ENCODE measurements at places on chromosomes 3 and 15.
A peak's percentile ranks its signal among the peaks of the same experiment; 100 is the strongest.

GRCh38 chr15:98772895-98773294 lies 124.6 kb downstream of the IGF1R start:
- no peak for DNase-seq

- no peak for DNase-seq
Measured at GRCh38 chr15:39819533-39819932, 36.9 kb upstream of the FSIP1 start.

- no peak for DNase-seq
Measured at GRCh38 chr3:65284961-65285360, 597.2 kb upstream of the ADAMTS9 start.

DNA sequence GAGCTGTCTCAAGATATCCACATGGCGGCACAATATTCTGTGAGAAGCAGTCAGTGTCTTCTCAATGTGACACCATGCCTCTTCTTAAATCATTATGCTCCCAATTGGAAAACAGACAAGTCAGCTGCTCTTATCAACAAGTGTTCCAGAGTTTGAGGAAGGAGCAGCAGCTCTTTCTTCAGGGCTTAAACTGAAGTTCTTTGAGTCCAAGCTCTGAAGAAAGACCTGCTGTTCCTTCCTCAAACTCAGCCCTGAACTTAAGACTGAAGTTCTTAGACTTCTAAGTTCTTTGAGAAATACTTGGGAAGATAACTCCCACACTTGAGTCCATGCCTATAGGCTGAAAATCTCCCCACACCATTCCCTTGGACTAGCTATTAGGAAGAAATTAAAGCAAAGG lies 43.4 kb downstream of the NPTN start:
- DNase-seq: no peak

GRCh38 chr15:68431037-68431791 lies 749 bp downstream of the ITGA11 start:
- no peak for DNase-seq

DNA sequence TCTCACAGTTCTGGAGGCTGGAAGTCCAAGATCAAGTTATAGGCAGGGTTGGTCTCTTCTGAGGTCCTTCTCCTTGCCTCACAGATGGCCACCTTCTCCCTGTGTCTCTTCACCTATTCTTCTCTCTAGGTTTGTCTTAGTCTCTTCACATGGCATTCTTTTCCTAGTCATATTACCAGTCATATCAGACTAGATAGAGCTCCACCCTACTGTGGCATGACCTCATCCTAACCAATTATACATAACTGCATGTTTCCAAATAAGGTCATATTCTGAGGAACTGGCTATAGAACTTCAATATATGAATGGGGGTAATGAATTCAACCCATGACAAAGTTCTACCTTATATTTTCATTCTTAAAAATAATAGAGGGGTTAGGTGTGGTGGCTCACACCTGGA lies 196.4 kb upstream of the UBE3A start:
- no peak for DNase-seq

GRCh38 chr3:142216321-142216720 lies 9.1 kb downstream of the GK5 start:
- no peak for DNase-seq

DNA sequence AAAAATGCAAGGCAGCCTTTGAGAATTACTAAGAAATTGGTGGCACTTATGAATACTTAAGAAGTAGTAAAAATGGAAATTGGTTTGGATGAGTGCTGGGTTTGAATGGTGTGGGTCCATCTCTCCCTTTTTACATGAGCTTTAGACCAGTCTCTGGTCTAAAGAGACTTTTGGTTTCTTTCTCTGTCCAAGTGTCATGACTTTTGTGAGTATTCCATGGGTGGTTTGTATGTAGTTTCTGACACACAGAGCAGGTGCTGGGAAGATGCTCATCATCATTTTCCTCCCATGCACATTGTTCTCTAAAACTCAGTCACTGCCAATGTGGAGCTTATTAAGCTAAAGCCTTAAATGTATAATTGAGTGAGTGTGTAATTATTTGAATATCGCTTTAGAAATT lies 63.5 kb downstream of the KAT2B start:
- no peak for DNase-seq

- no peak for DNase-seq
Measured at GRCh38 chr15:52737720-52738119, 52.4 kb downstream of the ONECUT1 start.

- DNase-seq: peak; percentile 35
Measured at GRCh38 chr3:110815008-110815583, 256.5 kb upstream of the NECTIN3 start.

GRCh38 chr15:100923902-100924301 lies 4.7 kb downstream of the LRRK1 start:
- no peak for DNase-seq

DNA sequence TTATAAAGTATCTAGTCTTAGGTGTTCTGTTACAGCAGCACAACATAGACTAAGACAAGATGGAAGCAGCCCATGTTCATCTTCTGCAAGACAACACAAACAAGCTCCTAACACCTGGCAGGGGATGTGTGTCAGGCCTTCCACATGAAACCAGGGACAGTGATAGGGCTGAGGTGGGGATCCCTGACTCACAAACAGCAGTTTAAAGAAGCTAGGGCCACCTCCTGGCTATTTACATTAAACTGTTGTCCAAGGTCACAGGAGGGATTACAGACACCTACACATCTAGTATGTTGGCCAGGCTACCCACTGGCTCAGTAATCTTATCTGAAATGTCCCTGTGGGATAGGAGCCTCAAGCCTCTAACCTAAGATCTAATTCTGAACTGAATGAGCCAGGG lies 211.3 kb downstream of the MINAR1 start:
- DNase-seq: no peak

GRCh38 chr3:22231061-22231460 lies 480.1 kb upstream of the ZNF385D start:
- no peak for DNase-seq

DNA sequence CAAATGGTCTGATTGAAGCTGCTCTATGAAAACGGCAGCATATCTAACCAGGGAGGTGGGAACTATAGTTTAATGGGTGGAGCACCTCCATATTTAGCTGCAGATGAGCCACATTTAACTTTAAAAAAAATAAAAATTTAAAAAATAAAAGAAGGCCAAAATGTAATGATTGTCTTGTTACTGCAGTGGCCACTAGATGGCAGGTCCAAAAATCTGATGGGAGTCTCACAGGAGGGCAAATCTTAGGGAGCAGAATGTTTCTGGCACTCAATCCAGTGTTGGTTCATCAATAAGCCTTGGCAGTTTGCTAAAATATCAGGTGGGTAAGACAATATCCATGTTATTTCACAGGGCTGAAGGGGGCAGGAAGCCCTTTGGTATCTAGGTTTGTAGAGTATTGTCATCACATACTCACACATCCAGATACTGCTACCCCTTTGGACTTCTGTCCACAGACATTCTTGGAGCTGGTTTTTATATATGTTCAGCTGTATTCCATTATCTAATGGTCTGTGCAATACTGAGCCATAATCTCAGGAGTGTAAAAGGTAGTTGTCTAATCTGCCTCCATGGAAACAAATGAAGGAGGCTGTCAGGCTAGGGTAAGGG lies 233.3 kb downstream of the TIGIT start:
- DNase-seq: no peak

GRCh38 chr3:128698211-128699047 lies 27.6 kb upstream of the RAB7A start:
- no peak for DNase-seq

- DNase-seq: no peak
Measured at GRCh38 chr3:134797057-134797740, 2.1 kb downstream of the EPHB1 start.

DNA sequence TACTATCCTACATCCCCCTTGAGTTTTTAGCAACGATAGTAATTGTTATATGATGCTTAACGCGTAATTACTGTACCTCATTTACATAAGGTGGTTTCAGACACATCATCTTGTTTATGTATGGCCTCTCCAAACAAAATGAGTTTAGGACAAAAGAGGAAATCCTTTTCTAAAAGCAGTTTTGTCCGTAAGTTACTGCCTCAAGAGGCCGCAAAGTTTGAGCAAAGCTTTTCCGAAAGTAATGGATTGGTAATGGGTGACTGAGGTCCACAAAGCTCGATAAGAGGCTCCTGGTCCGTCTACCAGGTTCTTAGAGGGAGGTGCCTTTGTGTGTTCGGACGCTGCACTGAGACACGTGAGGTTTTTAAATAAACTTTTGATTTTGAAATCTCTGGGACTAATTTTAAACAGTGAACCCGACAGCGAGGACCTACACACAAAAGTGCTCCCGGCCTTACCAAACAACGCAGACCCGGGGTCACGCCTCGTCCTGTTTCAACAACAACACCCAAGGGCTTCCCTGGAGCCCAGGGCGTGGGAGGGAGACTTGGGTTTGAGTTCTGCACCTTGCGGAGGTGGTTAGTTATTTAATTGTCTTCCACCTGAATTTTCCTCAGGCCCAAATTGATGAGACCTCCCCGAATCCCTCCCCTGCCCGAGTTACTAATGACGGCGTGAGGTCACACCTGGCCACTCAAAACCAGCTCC lies 456 bp upstream of the C15orf61 start:
- DNase-seq: no peak

- DNase-seq: peak; percentile 76
Measured at GRCh38 chr3:11582191-11582968, 61.3 kb downstream of the VGLL4 start.

DNA sequence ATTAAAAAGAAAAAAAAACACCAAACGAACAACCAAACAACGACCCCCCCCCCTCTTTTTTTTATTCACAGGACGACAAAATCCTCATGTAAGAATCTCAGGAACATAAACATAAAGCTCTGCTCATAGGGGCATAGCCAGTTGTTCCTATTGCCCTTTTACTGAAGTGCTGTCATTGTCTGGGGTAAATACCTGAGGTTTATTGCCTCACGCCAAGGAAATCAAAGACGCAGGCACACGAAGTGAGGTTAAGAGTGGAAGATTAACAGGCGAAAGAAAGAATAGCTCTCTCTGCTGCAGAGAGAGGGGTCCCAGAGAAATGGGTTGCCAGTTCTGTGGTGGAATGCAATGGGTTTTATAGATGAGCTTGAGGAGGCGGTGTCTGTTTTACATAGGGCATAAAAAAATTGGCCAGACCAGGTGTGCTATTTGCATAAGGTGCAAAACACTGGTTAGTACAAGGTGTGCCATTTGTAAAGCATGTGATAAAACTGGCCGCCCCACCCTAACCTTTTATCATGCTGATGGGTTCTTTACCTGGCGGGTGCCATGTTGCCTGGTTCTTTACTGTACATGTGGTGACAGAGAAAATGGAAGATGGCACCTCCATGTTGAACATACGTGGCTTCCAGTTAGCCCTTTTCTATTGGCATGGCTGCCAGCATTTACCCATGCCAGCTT lies 257.6 kb upstream of the ZPLD1 start:
- DNase-seq: no peak

- DNase-seq: no peak
Measured at GRCh38 chr3:171799501-171799900, 10.8 kb downstream of the PLD1 start.

DNA sequence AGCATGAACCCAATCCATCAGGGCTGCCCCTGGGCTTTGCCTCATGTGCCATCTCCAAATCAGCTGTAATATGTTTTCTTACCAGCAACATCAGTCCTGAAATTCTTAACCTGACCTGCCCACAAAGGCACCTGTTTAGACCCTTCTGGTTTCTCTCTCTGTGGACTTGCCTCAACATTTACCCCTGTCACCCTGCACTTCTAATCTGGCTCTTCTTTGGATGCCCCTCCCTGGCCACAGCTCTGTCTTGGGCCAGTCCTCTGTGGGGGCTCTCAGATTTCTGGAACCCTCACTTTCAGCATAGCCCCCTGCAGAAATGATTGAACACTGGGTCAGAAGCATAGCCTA lies 168.7 kb upstream of the STAC start:
- DNase-seq: no peak

DNA sequence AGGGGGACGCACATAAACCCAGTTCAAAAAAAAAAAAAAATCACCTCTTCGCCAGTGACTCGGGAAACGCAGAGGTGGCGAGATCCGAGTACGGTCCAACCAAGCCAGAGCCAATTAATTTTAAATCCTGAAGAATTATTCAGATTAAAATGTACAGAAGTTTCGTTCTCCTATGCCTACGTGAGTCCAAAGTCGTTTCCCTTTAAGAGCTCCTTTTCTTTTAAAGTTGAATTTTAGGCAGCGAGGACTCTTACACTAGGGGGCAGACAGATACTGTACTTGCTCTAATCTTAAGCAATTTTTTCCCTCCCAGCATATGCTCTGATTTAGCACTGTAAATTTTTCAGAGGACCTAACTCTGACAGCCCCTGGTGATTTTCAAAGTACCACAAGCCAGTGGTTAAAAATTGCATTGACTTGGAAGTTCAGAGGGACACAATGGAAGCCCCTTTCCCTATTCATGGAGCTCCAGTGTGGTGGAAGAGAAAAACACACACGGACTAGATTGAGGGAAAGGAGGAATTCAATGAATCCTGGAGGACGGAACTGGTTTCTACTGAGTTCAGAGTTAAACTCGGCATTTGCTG lies 3.3 kb upstream of the NR2F2 start:
- peak; percentile 72 for DNase-seq

DNA sequence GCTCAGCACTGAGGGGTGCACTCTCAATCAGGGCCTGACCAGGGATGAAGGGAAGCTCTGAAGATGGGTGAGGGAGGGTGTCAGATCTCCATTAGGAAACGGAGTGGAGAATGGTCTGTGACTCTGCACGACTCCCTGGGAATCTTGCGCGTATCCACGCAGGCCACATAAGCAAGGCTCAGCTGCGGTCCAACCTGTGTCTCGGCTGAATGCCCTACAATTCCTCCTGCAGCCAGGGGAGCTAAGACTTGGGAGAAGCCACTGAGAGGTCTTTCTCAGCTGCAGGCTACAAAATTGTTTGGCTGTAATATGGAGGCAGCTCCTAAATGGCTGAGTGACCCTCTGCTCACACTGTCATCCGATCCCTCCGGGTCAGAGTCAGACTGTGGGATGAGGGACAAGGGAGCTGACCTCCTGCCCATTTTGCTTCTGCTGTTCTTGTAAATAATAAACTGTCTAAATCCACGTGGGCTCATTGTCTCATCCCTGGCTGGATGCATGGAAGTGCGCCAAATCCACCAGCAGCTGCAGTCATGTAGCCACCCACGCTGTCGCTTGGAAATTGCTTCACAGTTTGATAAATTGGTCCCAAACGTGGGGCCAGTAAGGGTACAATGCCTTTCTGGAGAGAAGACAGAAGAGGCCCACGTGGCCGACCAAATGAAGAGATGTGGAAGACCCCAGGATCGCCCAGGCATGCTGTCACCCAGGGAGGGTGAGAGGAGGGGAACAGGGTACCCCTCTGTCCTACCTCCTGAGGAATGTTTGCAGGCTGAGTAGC lies 30.5 kb downstream of the ALS2CL start:
- DNase-seq: peak; percentile 19

DNA sequence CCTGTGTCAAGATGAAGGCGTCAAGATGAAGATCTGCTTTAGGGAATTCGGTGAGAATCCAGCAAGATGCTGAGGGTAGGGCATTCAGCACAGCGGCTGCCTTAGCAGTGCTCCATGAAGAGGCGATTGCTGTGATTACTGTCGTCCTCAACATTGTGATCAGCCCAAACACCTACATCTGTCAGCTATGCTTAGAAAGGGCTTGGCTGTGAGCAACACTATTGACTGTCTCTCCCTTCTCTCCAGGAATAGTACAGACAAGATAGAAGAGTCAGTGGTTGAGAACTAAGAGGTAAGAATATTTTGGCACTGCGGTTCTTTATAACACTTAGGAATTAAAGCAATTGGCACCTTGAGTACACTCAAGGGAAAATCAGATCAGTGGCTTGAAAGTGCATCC lies 91.3 kb downstream of the THBS1 start:
- DNase-seq: no peak

Measured in BJ (cell line).